Trophoblast cell (in vitro differentiated cells and primary cell): ENCODE measurements at places on chromosomes 11 and 22.

- peak; percentile 65 for DNase-seq
Observed at GRCh38 chr22:40487663-40488249, 117.4 kb downstream of the SGSM3 start.

DNA sequence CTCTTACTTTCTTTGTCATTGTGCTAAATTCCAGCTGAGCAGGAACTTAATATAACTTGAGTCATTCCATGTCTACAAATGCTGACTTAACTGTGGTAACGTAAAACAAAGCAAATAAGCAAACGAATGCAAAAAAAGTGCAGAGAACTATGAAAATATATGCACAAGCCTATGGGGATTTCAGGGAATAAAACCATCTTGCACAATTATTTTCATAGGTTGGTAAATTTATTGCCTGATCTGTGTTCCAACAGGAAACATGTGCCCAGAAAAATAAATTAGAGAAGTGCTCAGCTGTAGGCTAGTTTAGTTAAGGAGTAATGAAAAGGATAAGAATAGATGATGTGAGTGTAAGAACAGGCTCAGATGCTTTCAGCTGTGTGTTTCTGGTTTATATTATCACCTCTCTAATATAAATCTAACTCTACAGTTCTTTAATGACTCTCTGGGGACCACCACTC lies 1169.3 kb downstream of the LRRC4C start:
- no peak for DNase-seq

DNA sequence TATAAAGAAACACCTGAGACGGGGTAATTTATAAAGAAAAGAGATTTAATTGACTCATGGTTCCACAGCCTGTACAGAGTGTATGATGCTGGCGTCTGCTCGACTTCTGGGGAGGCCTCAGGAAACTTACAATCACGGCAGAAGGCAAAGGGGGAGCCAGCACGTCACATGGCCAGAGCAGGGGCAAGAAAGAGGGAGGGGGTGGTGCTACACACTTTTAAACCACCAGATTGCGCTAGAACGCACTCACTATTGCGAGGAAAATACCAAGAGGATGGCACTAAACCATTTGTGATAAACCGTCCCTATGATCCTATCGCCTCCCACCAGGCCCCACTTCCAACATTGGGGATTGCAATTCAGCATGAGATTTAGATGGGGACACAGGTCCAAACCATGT lies 79.7 kb upstream of the CARD18 start:
- DNase-seq: no peak

DNA sequence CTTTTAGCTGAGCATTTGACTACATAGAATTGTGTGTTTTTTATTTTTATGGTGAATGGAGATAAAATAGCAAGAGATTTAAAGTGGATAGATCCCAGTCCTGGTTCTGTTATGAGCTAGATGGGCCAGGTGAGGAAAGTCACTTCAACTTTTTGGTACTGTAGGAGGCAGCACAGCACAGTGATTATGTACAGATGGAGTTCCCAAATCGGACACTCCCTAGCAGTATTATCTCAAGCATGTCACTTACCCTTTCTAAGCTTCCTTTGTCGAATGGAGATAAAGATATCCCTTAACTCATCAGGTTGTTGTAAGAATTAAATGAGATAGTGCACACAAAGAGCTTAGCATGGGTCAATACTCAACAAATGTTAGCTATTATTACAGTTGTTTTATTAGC lies 5.3 kb downstream of the EXPH5 start:
- no peak for DNase-seq

DNA sequence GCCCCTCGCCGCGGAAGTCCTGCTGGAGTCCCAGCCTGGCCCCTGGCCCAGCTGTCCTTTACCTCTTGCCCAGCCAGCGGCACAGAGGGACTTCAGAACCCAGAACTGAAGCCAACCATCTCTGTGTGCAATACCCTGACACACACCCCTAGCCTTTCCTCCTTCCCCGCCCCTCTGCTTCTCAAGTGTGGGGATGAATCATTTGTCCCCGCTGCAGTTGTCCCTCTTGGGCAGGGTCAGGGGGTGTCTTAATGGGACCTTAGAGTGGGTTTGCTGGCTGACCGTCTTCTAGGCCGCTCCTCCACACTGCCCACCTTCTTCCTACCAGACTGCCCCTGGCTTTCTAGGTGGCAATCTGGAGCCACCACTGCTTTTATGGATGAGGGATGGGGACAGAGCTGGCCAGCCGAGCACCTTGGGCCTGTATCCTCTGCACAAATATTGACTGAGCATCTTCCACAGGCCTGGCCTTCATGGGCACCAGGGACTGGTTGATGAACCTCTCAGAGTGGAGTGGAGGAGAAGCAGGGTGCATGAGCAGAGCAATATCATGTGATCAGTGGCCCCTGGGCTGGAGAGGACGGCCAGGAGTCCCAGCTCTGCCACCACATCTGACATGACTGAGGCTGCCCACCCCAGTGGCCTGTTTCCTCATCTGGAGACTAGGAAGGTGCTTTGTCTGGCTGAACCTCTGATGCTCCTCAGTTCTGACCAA lies 668 bp upstream of the CHST1 start:
- DNase-seq: no peak

GRCh38 chr22:24926849-24927579 lies 19.5 kb downstream of the LHFPL7 start:
- no peak for DNase-seq
